Choroid plexus epithelial cell (primary cell): ENCODE measurements at places on chromosomes 12 and 14.

- no peak for DNase-seq
Measured at GRCh38 chr12:105616971-105617540, 286.6 kb downstream of the C12orf75 start.

DNA sequence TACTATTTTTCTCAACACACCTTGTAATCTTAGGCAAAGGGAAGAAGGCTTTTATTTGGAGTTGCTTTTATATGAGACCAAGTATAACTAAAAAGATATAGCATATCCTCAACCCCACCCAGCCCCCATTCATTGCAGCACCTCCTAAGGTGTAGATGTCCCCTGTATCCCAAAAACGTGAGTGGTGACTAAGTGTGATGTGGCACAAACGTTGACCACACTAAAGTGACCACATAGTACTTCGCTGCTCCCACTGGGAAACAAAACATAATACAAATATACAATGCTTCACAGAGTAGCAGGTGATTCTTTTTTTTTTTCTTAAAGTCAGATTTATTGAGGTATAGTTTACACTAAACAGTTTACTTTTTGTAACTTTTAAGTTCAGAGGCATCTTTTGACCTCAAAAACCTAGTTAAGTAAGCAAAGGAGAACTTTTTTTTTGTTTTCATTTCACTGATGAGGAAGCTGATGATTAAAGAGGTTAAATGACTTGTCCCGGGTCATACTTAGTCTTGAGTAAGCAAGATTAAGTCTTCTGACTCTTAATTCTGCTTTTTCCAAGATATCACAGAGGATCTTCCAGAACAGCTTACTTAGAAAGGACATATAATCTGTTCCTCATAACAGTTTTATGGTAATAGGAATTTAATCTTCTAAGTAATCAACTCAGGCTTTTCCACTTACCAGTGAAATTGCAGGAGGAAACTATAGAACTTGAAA is 245.2 kb upstream of the PLEKHG7 start:
- DNase-seq, result no peak

DNA sequence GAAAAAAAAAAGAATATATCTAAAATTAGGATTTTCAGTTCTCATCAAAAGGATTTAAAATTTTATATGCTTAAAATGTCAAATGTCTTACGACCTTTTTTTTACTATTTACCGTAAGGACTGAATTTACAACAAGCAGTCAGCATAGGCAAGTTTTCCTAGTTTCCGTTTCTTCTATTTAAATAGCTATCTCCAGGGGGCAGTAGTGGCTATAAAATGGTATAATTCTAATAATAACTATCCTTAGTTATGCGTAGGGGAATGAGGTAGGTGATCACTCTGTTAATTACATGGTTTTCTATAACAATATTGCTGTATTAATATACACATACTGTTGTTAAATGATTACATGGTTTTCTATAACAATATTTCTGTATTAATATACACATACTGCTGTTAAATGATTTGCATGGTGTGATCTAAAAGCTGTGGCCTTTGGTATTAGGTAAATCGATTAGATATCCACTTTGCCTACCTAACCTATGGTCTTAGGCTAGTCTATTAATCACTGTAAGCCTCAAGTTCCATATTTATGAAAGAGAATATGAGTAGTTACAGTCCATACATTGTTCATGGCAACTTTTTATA is 217.7 kb upstream of the PDZRN4 start:
- DNase-seq, result no peak

DNA sequence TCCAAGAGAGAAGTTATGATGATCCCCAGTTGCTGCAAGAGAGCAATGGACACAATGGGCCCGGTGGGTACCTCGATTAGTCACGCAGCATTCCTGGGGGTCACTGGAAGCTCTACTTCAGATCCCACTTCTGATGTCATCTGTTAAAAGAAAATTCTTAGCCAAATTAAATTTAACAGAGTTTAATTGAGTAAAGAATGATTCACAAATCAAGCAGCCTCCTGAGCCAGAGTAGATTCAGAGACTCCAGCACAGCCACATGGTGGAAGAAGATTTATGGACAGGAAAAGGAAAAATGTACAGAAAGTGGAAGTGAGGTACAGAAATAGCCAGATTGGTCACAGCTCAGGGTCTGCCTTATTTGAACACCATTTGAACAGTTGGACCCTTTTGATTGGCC is 107.5 kb downstream of the SPTSSA start:
- no peak for DNase-seq

GRCh38 chr12:47297993-47298392 is 218.2 kb upstream of the AMIGO2 start:
- DNase-seq, result no peak

- peak; percentile 84 for DNase-seq
Measured at GRCh38 chr14:23154964-23155587, 28.4 kb downstream of the SLC7A8 start.

DNA sequence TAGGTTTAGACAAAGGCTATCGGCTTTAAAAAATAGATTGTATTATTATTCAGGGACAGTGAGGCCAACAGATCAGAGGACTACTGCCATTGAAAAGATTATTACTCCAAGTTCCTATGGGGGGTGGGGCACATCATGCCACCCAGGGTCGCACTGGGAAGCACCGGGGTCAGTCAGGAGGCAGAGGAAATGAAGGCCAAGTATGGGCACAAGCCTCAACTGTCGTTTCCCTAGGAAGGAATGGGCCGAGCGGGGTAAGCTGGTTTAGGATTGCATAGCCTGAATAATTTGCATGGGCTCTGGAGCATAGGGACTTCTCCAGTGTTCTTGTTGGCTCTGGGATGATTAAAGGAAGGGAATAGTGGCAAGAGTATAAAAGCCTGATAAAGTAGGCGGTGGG is 205.3 kb downstream of the NOVA1 start:
- no peak for DNase-seq

DNA sequence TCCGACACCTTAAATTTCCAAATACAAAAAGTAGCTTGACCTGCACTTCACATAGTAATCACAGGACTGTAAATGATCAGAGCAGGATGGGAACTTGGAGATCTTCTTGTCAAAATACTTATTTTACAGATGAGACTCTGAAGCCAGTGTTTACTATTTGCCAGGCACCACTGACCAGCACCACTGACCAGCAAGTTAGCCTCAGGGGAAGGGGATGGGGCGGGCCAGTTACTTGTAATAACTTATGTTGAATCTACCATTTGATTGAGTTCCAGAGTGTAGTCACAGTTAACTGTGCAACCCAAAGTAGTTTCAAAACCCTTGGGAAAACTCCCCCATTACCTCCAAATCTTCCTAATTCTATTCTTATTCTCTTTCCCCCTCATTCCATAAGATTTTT is 278.4 kb downstream of the PCNX1 start:
- no peak for DNase-seq

DNA sequence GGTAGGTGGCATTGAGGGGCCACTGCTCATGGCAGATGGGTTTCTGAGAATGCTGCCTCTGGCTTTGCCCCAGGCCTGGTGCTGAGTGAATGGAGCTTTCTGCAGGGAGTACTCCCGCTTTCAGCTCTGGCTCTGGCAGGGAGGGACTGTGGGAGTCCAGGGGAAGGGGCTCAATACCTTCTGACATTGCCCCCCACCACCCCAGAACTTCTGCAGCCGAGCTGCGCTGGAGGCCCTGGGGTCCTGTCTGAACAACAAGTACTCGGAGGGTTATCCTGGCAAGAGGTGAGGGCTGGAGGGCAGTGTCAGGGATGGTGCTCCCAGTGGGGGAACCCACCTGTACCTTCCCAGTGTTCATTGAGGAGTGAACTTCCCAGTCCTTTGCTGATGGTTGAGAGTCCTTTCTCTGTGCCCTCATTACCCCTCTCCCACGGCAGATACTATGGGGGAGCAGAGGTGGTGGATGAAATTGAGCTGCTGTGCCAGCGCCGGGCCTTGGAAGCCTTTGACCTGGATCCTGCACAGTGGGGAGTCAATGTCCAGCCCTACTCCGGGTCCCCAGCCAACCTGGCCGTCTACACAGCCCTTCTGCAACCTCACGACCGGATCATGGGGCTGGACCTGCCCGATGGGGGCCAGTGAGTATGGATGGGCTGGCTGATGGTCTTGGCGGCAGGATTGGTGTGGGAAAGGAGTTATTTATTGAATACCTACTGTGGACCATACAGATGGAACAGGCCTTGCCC is 1.9 kb downstream of the SHMT2 start:
- no peak for DNase-seq

DNA sequence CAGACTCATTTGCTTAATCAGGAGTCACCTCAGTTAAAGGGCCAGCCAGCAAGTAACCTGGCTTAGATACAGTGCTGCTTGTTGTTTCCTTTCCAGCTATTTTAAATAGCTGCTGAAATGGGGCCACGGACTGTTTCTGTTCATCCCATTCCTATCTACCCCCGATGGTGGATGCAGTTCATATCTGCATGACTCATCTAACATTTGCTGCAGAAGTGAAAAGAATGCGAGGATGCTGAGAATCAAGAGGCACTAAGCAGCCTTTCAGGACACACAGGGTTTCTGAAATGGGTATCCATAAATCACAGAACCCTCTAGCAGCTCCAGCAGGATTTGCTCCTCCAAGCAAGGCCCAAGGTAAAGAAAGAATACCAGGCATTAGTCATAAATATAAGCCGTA is 60.2 kb upstream of the RTRAF start:
- peak; percentile 75 for DNase-seq

- DNase-seq, result no peak
Measured at GRCh38 chr12:47141459-47141858, 61.7 kb upstream of the AMIGO2 start.

- DNase-seq, result no peak
Measured at GRCh38 chr12:111395336-111396187, 10.2 kb upstream of the SH2B3 start.

DNA sequence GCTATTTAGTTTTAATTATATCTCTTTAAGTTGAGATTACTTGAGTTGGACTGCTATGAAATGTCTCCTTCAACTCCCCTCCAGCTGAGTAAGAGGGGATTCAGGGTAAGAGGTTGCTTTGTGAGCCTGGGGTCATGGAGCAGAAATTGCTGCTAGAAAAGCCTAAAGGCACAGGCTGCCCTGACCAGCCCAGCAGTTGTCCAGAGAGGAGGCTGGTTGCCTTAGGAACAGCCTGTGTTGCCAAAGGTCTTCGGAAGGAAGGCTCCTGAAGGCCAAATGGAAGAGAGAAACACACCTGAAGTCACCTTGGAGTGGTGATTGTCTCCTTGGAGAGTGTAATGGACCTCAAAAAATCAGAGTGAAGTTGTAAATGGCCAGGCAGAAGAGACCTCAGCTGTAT is 235.5 kb upstream of the PDE3A start:
- DNase-seq, result no peak

GRCh38 chr12:118611295-118611694 is 234.9 kb downstream of the SUDS3 start:
- no peak for DNase-seq

- DNase-seq, result no peak
Measured at GRCh38 chr14:23024612-23025075, 10.1 kb downstream of the PSMB5 start.

DNA sequence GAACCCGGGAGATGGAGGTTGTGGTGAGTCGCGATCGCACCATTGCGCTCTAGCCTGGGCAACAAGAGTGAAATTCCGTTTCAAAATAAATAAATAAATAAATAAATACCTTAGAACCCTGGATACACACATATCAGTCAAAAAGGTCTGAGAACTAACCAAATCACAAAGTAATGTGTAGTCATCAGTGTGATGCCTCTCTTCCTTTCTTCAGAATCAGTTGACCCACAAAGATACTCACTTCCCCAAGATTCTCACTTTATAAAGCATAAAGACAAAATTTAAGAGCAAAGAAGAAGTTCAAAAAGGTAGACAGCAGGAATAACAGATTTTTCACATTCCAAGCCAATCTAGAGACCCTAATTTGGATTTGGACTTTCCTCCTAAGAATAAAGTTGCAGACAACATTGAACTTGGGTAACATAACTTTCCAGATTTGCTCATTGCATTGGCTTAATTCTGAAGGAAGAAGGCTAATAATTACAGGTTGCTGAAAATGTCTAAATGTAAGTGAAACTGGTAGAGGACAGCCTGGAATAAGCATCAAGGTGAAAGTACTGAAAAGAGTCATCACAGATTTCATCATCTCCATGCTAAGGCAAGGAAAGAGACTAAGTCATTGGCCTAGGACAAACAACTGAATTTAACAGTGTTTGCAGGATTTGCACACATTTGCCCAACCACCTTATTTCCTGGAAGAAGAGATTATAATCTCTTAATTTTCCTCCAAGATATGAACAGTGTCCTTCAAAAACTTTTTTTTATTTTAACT is 17.4 kb downstream of the TMED10 start:
- no peak for DNase-seq

DNA sequence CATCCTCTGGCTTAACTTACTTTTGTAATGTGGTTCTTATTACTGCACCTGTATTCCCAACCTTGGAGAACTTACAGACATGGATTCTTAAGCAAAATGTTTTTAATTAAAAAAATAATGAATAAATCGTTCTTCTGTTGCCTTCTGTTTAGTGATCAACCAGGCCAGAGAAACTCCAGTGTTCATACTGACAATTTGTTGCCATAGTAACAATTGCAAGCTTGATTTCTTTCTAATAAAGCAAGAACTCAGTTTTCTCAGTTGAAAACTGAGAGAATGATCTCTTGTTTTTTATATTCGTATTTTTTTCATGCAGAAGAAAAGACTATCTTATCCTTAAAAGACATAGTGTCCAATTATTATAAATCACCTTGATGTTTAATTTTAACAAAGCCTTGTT is 106.5 kb upstream of the LMNTD1 start:
- DNase-seq, result no peak
